Activated CD4-positive, alpha-beta T cell treated with anti-CD3 and anti-CD28 coated beads, Interleukin-2, amount 50 U/mL, for 24 hours (primary cell): ENCODE measurements at places on chromosomes 2 and 18.

DNA sequence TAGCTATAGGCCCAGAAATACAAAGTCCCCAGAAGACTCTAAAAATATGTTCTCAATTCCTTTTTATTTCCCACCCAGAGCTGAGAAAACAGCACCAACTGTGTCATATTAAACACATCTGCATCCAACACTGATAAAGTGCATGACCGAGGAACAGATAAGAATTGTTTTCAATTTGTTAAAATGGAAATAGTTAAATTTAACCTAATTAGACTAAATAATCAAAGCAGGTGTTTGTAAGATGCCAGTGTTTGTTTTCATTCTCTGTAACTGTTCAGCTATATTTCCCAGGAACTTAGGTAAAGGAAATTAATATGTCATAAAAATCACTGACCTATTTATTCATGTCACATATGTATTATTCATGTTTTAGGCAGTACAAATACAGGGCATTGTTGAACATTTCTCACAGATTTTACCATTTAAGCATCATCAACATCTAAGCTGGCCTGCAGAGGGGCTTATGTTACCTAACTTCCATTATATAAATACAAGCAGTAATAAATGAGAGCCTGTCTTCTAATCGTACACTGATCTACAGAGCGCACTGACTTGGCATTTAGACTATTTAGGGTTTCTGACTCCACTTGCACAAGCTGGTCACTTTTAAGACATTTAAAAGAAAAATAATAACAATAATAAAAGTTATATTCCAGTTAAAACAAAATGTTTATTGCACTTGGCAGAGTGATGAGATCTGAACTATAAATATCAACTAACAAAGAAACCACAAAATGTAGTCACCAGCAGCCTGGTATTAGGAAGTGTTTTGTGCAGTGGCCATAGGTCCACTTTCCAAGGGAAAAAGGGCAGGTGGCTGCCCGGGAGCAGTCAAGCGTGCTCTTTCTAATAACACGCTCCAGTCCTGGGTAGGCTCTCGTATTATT, 86.6 kb upstream of the ZFP36L2 start:
- no peak for DNase-seq

GRCh38 chr18:7678389-7678788, 111.3 kb downstream of the PTPRM start:
- DNase-seq = no peak

DNA sequence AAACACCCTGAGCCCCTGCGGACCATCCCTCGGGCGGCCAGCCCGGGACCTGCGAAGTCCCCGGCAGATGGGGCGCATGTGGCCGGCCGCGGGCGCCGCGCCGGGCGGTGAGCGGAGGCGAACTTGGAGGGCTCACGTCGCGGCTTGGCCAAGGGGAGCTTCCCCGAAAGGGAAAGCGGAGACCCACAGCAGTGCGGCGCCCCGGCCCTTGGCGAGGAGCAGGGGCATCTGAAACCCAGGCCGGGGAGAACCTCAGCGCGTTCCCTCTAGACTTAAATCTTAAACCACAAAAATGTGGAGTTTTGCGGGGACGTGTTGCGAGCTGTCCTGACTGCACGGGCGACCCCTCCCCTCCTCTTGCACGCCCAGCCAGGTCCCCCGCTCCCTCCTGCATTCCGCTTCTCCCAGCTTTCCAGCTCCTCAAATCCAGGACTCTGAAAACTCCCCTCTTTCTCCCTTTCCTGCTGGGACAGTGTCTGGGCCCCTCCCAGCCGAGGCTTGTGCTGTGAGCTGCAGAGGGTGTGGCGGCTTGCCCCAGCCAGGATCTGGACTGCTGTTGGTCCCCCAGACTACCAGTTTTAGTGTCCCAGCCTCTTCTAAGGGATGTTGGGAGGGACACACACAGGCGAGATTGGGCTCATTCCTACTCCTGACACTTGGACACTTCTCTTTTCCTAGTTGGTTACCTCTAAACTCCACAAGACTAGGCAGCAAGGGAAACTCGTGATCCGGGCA, 1.3 kb downstream of the FMNL2 start:
- no peak for DNase-seq

DNA sequence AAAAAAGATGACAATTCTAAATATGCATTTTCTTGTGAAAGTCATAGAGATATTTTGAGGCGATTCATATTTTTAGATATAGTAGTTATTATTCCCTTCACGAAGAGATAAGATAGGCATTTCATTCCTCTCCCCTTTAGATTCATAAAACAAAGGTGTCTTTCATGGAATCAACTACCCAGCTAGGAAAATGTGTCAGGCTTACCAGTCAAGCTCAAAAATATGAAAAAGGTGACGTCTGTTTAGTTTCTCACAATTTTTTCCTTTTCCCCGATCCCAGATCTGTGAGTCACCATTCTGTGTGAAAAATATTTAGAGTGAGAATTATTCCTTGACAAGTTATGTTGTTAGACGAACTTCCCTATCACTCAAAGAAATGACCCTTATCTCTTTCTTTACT, 95.4 kb upstream of the FN1 start:
- DNase-seq = no peak

DNA sequence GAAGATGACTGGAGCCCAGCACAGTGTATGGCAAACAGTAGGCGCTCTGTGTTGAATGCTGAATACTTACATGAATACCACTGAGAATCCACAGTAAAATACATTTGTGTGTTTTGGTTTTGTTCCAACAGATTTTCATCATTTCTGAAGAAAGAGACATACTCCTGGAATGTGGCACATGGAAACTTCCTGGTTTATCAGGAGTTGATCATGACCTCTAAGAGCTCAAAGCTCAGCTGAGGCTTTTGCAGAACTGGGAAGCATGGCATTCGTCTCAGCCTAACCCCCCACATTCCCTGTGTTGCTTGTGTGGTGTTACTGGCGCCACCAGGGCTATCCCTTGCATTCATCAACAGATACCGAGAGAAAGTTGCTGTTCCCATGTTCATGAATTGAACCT, 316.9 kb upstream of the REV1 start:
- no peak for DNase-seq

DNA sequence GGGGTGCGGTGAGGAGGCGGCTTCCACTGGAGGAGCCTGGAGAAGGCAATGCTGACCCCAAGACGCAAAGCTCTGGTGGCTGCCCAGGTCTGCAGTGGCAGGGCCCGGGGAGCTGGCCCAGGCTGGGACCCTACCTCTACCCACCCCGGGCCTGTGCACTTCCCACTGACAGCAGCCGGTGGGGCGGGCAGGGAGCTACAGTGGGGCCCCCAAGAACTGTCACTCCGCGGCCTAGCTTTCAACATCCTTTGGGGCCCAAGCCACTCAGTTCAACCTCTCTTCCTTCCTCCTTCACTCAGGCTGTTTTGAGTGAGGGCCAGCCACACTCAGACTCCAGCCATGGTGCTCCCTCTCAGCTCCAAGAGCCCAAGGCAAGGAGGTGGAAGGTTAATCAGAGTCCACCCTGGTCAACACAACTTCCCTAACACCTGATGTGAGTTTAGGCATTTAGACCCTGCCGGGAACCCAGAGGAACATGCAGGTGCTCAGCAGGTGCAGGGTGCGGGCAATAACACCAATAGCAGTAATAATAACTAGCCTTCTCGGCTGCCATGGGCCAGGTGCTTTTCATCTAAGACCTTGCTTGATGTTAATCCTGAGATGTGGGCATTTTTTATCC, 93.6 kb downstream of the ZFP36L2 start:
- DNase-seq = no peak

GRCh38 chr18:2963048-2963447, 49.9 kb downstream of the LPIN2 start:
- DNase-seq = no peak

DNA sequence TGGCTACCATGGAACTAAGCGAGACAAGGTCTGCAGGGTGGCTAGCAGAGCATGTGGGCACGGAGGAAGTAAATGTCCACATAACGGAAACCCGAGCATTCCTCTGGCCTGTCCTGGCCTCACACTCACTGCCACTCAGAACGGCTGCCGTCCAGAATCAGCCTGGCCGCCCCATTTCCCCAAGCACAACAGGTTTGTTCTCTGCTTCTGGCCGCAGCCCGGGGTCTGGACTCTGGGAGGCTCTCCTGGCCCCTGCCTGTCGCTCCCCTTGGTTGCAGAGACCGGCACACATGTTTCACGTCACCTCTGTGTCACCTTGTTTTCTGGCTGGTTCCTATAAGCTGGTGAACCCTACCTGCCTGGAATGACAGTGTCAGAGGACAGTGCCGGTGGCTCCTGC, 69.3 kb downstream of the GLI2 start:
- DNase-seq = no peak

DNA sequence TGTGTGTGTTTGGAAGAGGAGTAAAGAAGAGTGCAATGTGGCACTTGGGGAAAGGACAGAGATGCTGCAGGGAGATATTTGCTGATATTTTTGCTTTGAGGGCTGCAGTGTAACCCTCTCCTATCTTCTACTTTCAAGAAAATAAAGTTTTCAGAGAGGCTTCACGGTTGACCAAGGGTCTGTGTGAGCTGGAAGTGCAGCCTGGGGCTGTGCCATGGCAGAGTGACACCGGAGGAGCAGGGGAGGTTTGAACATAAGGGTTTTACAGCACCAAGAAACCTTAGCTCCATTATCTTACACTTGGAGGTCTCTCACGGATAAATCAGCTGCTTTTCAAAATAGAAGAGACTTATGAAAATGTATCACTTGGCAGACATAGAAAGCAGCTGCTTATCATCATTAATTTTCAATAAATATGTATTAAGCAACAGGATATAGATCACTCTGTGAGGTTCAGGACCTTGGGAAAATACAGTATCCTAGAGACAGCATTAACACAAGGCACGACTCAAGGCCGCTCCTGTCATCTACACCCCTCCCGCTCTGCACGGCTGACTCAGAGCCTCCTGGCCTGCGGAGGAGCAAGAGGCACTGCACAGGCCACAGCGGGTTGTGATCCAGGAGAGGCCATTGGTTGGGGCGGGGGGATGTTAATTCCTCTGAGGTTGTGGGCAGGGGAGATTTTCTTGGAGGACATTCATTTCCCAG, 127.8 kb downstream of the COPS8 start:
- no peak for DNase-seq

DNA sequence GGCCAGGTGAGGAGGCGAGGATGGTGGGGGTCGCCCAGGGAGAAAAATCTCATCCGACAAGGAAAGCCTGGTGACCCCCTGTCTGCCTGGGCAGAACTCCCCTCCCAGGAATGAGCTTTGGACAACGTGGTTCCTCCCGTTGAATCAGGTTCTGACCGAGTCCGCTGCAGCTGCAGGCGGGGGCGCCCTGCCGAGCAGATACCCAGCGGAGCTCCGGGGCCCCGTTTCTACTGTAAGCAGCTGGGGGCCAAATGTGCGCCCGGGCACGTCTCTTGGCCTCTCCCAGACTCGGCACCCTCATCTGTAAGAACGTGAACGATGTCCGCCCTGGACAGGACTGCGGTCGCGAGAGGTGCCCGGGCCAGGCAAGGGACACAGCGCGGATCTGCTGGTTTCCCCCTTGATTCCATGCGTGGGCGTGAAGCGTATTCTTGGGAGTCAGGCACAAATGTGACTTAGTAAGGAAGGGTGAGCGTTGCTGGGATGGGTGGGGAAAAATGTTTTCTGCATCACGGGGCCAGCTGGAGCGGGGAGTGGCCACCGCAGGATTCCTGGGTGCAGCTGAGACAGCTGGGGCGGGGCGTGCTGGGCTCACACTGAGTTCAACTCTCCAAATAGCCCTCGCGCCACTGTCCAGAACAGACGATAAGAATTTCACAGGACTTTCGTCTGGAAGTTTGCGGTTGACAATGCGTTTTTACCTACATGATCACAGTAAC, 20.2 kb upstream of the TUBB6 start:
- no peak for DNase-seq

- no peak for DNase-seq
Measured at GRCh38 chr2:240374085-240374907, 61.2 kb upstream of the GPC1 start.

DNA sequence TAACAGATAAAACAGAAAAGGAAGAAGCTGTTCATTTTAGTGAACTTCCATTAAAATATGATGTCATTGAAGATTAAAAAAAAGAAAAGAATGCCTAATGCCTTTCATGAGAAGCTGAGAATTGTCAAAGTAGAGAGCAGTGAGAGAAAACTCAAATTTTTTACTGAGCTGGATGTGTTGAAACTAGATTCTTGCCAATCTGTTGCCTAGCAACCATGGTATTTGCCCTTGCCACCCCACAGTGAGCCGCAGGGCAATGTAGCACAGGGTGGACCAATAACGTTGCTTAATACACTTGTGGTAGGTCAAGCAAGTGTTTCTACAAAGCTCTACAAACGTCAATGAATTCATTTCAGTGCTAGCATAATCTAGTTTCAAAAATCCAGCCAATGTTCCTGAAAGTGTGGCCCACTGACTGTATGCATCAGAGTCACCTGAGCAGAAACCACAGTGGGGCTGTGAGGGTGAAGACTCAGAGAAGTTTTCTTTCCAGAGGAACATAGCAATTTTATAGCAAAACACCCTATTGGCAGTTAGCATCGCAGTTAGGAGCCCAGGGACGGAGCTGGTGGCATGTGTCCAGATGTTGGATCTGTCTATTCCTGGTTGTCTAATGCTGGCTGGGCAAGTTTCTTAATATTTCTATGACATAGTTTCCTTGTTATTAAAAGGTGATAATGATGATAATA, 132.2 kb downstream of the DOCK10 start:
- DNase-seq = no peak

- DNase-seq = no peak
Measured at GRCh38 chr2:68971591-68972231, 2.7 kb upstream of the GKN1 start.

GRCh38 chr2:127080226-127080937, 26.6 kb downstream of the BIN1 start:
- peak; percentile 32 for DNase-seq

GRCh38 chr2:20641123-20641985, 9.5 kb downstream of the HS1BP3 start:
- DNase-seq = no peak

GRCh38 chr18:58363767-58364540, 264.9 kb downstream of the ALPK2 start:
- no peak for DNase-seq

DNA sequence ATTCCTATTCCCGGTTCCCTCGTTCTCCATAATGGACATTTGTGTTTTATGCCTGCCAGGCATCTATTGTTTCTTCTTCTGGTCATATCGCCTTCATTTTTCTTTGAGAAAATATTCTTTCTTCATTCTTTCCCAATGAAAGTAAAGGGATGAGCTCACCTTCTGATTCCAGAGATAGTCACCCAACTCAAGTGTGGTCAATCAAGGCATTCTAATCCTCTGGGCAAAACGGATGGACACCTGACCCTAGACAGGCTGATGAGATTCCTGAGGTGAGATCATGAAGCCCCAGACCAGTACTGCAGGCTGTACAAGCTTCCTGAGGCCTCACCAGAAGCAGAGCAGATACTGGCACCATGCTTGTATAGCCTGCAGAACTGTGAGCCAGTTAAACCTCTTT, 52.8 kb downstream of the GAD1 start:
- DNase-seq = no peak

- no peak for DNase-seq
Measured at GRCh38 chr2:160482673-160483072, 10.9 kb downstream of the RBMS1 start.

GRCh38 chr2:31028417-31028816, 109.8 kb downstream of the GALNT14 start:
- no peak for DNase-seq

- DNase-seq = no peak
Measured at GRCh38 chr2:130887643-130888042, 50.9 kb downstream of the ARHGEF4 start.

GRCh38 chr2:219661197-219661954, 33.9 kb downstream of the SLC4A3 start:
- DNase-seq = no peak
